ENCODE measurements at places on chromosomes 3 and 15.

GRCh38 chr3:105842943-105843342 lies 25.9 kb downstream of the CBLB start:
- H3K27ac ChIP-seq: no peak overlapping the region
- H3K27me3 ChIP-seq: no peaks in the 10 kb centered on the region

- H3K27ac ChIP-seq: no peak overlapping the region
- no peak overlapping the region for H3K4me3 ChIP-seq
- H3K4me1 ChIP-seq: peaks cover 7% of the 10 kb centered on the region
- H3K27me3 ChIP-seq: no peaks in the 10 kb centered on the region
- H3K36me3 ChIP-seq: no peaks in the 10 kb centered on the region
These were observed 668.7 kb downstream of the OTOL1 start for GRCh38 chr3:162165346-162165745.

GRCh38 chr15:38991126-38991525 lies 426.5 kb upstream of the RASGRP1 start:
- no peak overlapping the region for H3K27ac ChIP-seq
- H3K4me1 ChIP-seq: no peaks in the 10 kb centered on the region
- no peak for DNase-seq
- H3K27me3 ChIP-seq: no peaks in the 10 kb centered on the region
- H3K36me3 ChIP-seq: no peaks in the 10 kb centered on the region

DNA sequence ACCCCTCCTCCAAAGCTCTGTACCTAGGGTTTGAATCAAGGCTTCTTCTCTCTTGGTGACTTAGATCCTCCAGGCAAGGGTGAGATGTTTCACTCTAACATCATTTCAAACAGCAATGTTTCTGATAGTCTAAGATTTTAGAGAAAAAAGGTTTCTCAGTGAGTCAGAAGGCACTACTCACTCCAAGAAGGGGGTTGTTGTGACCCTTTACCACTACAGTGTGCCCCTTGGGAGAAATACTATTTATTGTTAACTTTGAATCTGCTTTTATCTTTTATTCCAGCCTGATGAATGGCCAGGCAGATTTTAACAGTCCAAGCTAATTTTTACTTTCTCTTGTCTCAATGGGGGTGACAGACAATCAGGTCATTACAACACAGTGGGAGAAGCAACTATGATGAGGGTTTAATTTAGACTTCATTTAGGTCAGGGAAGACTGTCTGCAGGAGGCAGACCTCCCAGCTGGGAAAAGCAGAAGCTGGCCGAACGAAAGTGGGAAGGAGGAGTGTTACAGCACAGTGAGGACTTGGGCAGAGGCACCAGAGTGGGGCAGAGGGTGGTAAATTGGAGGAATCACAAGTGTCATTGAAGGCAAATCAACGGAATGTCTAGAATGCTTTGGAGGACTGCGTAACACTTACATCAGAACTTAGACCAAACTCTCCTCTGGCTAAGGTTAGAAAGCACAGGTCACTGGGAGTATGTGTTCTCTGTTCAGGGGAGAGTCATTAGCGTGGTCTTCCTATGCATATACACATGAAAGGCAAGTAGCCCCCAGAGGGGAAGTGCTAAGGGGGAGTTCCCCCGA lies 21.2 kb downstream of the ZNF860 start:
- no peaks in the 10 kb centered on the region for H3K36me3 ChIP-seq
- DNase-seq: no peak
- H3K27me3 ChIP-seq: no peaks in the 10 kb centered on the region
- no peak overlapping the region for H3K27ac ChIP-seq
- H3K4me3 ChIP-seq: no peak overlapping the region
- no peaks in the 10 kb centered on the region for H3K4me1 ChIP-seq

DNA sequence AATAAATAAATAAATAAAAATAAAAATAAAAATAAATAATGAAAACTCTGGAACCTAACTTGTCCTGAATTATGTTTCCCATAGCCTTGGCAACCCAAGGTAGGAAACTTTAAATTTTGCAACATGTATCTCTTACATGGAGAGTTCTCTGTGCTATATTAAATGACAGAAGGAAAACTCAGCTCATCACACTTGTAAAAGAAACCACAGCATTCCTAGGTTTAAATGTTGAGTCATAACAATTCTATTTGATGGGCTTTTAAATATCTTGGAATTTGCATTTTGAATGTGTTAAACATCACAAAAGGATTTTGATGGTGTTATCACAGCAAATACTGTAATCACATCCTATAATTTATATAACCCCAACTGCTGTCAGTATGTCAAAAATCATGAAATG lies 144.2 kb downstream of the LRTM1 start:
- no peaks in the 10 kb centered on the region for H3K27me3 ChIP-seq
- H3K27ac ChIP-seq: no peak overlapping the region
- H3K4me3 ChIP-seq: no peak overlapping the region
- no peaks in the 10 kb centered on the region for H3K36me3 ChIP-seq

DNA sequence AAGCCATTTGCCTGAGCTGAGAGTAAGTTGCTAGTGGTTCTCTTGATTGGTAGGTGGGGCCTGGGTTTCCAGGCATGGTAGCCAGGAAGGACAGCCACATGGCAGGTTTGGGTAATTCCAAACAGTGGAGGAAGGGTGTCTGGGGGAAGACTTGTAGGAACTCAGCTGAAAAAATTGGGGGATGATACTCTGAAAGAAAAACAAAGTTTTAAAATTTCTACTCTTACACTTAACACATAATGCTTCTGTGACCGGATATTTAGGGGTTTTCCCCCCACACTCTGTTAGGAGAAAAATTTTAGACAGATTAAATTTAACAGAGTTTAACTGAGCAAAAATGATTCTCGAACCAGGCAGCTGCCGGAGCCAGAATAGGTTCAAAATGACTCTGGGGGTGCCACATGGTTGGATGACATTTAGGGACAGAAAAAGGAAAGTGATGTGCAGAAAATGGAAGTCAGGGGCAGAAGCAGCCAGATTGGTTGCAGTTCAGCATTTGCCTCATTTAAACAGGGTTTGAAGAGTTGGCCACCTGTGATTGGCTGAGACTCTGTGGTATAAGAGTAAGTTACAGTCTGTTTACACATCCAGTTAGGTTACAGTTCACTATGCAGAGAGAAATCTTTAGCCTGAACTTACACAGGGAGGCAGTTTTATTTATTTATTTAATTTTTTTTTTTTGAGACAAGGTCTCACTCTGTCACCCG lies 8.1 kb downstream of the B2M start:
- no peak for DNase-seq
- H3K4me1 ChIP-seq: peaks cover 15% of the 10 kb centered on the region
- no peaks in the 10 kb centered on the region for H3K36me3 ChIP-seq
- no peak overlapping the region for H3K27ac ChIP-seq
- H3K27me3 ChIP-seq: no peaks in the 10 kb centered on the region
- no peak overlapping the region for H3K4me3 ChIP-seq

- H3K27me3 ChIP-seq: no peaks in the 10 kb centered on the region
- no peaks in the 10 kb centered on the region for H3K4me1 ChIP-seq
- H3K4me3 ChIP-seq: no peak overlapping the region
These were observed 37.1 kb upstream of the ST3GAL6 start for GRCh38 chr3:98726084-98726483.

- no peaks in the 10 kb centered on the region for H3K36me3 ChIP-seq
- no peaks in the 10 kb centered on the region for H3K27me3 ChIP-seq
- H3K4me1 ChIP-seq: no peaks in the 10 kb centered on the region
- H3K27ac ChIP-seq: no peak overlapping the region
These were observed 314.1 kb upstream of the IL12A start for GRCh38 chr3:159674583-159674982.

DNA sequence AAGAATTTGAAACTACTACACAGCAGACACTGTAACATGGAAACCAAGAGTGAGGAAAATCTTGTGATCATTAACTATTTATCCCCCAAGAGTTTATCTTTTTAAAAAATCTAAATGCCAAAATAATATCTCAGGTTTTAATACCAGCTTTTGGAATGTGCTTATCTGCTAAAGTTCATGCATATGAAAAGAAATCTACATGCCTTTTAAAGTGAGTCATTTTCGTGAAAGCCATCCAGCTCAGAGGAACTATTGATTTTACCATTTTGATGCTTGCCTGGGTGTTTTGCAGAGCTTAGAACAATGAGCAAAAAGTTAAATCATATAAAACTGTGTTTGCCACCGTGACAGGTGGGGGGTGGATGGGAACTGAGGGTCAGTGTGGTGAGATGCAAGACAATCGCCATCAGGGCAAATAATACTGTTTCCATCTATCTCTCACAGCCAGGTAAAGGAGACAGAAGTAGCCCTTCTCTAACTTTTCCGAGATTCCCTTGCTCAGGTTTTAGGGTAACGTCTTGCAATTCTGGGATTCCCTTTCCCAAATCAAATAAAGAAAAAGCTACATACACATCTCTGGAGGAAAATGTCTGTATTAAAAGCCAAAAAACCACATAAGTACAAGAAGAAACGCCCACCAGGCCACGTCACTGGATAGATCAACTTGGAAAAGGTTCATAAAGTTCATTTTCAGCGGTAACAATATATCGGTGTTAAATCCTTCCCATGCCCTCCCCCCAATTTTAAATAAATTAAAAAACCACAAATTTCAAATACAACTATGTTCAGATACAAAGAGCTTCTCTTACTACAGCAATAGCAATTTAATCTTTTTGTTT lies 2.0 kb downstream of the TMEM158 start:
- DNase-seq: no peak
- peak overlapping the region; percentile 68 for H3K4me3 ChIP-seq
- H3K27me3 ChIP-seq: no peaks in the 10 kb centered on the region
- no peak overlapping the region for H3K27ac ChIP-seq
- H3K4me1 ChIP-seq: peaks cover 4% of the 10 kb centered on the region

- DNase-seq: no peak
- no peak overlapping the region for H3K4me3 ChIP-seq
- H3K36me3 ChIP-seq: no peaks in the 10 kb centered on the region
- no peaks in the 10 kb centered on the region for H3K4me1 ChIP-seq
- no peaks in the 10 kb centered on the region for H3K27me3 ChIP-seq
These were observed 27.4 kb downstream of the SPESP1 start for GRCh38 chr15:68957696-68958095.

GRCh38 chr3:129620828-129621559 lies 14.5 kb upstream of the PLXND1 start:
- no peak for DNase-seq
- no peak overlapping the region for H3K4me3 ChIP-seq
- H3K27ac ChIP-seq: no peak overlapping the region
- no peaks in the 10 kb centered on the region for H3K27me3 ChIP-seq
- H3K36me3 ChIP-seq: no peaks in the 10 kb centered on the region

DNA sequence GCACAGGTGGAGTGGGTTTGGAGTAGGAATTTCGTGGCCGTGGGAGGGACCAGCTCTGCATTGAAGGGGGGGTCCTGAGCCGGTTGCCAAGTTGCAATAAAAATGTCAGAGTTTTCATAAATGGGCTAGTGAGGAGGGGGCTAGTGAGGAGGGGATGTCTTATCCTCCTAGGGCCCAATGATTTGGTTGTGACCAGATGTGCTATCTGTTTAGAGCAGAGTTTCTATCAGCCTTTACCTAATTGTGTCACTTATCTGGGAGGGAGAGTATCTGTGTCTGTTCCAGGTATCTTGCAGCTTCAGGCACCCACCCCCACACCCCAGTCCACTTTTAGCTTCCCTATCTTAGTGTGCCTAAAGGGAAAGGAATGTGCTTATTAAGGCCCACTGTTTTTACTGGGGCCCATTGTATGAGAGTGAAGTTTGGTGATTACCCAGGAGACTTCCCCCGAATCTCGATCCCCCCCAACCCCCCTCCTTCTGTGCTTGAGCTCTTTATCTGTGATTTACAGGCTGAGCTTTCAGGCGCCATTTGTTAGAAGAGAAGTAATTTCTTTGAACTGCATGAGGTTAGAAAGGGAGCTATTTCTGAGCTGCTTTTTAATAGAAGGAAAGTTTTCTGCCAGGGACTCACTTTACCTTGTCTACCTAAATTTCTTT lies 42.6 kb downstream of the PPCDC start:
- H3K4me3 ChIP-seq: no peak overlapping the region
- no peaks in the 10 kb centered on the region for H3K27me3 ChIP-seq
- H3K4me1 ChIP-seq: no peaks in the 10 kb centered on the region

GRCh38 chr3:44907612-44908011 lies 33.2 kb downstream of the TGM4 start:
- no peaks in the 10 kb centered on the region for H3K27me3 ChIP-seq
- no peak overlapping the region for H3K27ac ChIP-seq
- no peak for DNase-seq
- H3K36me3 ChIP-seq: no peaks in the 10 kb centered on the region

DNA sequence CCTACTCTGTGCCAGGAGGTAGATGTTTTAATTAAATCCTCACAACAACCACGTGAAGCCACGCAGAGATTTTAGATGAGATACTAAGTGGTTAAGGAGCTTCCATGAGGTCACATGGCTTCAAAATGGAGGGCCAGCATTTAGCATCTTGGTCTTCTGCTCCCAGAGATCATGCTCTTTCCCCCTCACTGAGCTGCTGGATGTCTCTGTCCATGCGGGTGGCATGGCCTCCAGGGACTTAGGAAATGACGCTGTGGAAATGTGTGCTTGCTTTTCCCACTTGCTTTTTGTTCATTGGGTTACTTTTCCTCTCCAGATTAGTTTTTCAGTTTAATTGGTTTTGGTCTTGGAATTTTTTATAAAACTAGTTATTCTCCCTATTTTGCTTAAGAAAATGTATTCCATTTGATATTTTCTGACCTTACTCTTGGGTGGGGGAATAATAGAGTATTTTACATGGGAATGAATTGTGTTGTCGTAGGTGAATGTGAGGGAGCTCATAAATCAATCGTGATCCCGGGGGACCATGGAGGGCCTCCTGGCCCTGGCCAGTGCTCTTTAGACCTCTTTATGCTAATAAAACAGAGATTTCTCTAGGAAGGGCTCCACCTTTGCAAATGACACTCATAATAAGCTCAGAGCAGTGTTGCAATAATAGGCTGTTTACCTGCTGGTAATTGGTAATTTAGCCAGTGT lies 376.0 kb upstream of the ONECUT1 start:
- no peak overlapping the region for H3K27ac ChIP-seq
- no peaks in the 10 kb centered on the region for H3K36me3 ChIP-seq
- DNase-seq: no peak
- H3K27me3 ChIP-seq: no peaks in the 10 kb centered on the region

DNA sequence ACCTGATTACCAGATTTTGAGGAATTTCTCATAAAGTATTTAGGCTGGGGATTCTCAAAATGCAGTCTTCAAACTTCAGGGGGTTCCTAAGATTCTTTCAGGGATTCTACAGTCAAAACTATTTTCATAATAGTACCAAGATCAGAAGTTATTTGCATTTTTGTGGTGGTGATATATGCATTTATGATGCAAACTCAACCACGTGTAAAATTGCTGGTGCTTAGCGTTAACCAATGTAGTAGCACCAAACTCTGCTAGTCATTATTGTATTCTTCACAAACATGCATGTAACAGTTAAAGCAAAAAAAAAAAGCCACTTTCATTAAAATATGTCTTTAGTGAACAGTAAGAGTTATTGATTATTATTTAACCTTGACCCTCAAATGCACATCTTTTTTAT lies 274.9 kb upstream of the DNAJC19 start:
- no peak for DNase-seq
- H3K27ac ChIP-seq: no peak overlapping the region
- H3K36me3 ChIP-seq: no peaks in the 10 kb centered on the region
- H3K27me3 ChIP-seq: no peaks in the 10 kb centered on the region
- H3K4me1 ChIP-seq: no peaks in the 10 kb centered on the region
- H3K4me3 ChIP-seq: no peak overlapping the region

Measured in tibial nerve (tissue), 4 donors.